ENCODE measurements at places on chromosomes 5 and 9.

DNA sequence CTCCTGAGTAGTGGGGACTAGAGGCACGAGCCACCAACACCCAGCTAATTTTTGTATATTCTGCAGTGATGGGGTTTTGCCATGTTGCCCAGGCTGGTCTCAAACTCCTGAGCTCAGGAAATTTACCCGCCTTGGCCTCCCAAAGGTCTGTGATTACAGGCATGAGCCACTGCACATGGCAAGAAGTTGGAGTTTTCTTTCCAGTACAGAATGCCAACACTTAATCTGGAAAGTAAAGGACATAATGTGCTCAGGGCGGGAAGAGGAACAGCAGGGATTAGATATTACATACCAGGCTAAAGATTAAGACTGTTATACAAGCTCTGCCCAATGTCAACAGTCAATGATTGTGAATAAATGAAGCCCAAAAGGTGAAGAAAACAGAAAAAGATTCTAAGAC, 47.2 kb upstream of the AGXT2 start:
- DNase-seq: no peak

DNA sequence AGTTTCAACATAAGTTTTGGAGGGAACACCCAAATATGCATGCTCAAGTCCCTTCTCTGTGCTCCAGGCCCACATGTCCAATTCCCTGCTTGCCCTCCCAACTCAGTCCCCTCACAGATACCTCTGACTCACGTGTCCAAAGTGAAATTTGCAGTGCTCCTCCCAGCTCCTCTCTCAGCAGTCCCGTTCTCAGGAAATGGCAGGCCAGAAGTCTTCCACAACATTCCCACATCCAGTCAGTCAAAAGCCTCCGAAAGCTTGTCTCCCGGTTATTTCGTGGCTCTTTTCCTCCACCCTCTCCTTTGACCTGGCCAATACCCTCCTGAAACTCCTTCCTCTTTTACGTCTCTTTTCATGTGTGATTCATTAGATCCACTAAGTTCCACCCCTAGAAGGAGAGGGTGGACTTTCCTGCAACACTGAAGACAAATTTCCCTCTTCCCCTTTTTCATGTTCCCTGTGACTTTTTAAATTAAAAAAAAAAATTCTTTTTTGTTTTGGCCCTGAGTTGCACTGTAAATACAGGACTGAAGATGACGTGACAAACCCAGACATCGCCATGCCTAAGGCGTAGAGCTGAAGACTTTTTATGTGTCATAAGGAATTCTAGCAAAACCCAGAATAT, 12.8 kb upstream of the MGAT1 start:
- DNase-seq: no peak

DNA sequence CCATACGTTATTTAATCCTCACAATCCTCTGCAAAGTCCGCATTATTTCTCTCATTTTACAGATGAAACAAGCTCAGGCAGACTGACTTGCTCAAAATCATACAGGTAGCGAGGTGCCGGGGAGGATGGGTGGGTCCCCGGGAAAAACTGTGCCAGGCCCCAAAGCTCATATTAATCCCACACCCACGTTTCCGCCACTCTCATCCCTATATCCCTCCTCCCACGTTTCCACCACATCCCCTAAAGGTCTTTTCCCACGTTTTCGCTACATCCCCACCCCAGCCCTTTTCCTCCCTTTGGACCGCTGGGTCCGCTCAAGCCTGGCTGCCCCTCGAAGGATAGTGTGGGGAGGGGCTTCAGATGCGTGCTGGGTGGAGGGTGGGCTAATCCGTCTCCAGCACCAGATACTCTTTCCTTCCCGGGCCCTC, 434 bp upstream of the FSD1L start:
- DNase-seq: no peak

DNA sequence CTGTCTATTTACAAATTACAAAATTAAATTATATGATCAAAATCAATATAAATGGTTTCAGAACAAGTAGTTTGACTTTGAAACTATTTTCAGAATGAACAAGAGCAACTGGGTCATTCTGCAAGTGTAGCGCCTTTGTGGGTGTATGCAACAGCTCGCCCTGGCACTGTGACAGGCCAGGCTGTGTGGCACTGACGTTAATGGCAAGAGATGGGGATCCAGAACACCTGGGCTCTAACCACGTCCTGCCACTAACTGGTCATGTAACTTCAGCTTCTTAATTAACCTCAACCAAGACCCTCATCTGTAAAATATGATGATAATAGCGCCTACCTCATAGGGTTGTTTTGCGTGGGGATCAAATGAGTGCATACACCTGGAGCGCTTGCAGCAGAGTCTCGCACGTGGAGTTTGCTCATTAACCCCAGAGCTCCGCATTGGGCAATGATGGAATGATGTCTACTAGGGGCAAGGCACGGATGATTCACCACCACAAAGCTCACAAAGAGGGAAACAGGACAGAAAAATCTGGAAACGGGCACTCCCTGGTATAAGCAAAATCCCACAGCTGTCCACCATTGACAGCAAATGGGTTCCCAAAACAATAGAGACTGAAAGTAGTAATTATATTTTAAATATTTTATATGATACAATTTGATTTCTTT, 639.4 kb downstream of the SEMA5A start:
- DNase-seq: no peak

- no peak for DNase-seq
These were observed 69.1 kb downstream of the MYO10 start for GRCh38 chr5:16866795-16867576.

GRCh38 chr5:43422143-43422542, 10.0 kb upstream of the CCL28 start:
- DNase-seq: no peak

- DNase-seq: no peak
These were observed 27.8 kb downstream of the PCDHGC5 start for GRCh38 chr5:141516672-141517025.

DNA sequence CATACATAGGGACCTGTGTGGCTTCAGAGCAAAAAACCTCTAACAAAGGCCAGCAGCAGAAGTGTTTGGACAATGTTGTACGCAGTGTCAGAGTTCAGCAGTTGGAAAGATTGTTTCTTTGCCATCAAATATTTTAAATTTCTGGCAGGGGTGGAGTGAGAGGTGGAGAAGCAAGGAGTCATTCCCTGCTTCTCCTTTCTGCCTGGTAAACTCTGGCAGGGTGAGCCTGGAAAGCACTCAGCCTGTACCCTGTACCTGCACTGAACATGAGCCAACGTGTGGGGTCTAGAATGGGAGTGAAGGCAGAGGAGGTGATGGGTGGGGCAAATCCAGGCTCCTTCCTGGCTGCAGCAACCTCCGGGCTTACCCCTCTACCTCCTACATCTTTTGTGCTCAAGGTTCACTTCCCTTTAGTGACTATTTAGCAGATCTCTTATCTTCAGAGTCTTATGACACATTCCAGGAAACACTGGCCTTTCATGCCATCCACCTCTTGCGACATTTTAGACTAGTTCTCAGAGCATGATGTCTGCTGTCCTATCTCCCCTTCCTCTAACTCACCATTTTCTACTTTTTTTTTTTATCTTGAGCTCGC, 445.0 kb upstream of the PIK3R1 start:
- no peak for DNase-seq

DNA sequence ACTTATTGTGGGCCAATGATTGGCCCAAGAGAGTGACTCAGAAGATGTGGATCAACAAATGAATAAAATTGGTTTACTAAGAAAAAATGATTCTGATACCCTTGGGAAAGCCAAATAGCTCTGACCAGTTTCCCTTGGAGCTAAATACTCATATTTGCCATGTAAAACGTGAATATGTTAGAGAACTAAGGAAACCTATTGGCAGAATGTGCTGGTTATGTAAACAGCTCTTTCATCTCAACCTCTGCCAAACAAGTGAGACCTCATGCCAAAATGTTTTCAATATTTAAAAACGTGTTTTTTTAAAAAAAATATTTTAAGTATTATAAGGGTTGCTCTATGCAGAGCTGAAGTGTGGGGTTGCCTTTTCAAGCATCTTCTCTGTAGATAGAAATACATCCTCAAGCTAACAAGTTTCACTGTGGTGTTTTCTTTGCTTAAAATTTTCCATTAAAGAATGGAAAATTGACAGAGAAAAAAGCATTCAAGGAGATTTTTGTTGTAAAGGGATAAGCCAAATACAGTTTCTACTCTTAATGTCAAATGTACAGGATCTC, 186.9 kb upstream of the TUT7 start:
- DNase-seq: no peak

DNA sequence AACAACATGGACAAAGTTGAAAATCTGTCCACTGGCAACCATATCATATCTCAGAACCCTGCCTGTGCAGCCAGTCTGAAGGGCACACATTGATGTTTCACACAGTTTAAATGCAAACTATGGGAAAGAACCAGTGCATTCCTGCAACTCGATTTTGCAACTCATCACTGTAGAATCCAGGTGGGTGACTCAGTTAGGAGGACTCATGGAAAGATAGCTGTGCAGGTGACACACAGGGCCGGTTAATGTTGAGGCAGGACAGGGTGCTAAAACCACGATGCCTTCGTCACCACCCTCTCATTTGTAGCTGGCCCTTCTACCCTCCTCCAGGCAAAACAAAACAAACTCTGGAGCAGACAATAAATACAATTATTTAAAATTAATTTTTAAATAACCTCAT, 62.8 kb downstream of the TLE1 start:
- DNase-seq: no peak

DNA sequence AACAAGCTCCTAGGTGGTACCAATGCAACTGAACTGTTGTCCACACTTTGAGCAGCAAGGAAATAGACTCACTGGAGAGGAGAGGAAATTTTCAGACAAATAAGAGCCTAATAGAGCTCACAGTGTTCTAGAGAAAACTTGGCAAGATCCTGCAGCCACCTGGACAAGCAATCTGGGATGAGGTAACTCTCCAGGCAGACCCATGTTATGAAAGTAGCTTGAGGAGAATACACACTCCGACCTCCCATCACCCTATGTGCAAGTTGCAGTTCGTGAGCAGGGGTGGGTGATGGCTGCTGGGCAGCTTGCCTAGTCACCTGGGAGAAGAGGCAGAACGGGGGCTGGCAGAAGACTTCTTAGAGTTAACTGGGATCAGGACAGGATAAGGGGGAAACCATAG, 102.2 kb downstream of the KLF4 start:
- DNase-seq: no peak

GRCh38 chr9:126490871-126491567, 122.7 kb upstream of the LMX1B start:
- DNase-seq: peak; percentile 50

- DNase-seq: no peak
These were observed 139.3 kb upstream of the NFIB start for GRCh38 chr9:14453286-14453685.

DNA sequence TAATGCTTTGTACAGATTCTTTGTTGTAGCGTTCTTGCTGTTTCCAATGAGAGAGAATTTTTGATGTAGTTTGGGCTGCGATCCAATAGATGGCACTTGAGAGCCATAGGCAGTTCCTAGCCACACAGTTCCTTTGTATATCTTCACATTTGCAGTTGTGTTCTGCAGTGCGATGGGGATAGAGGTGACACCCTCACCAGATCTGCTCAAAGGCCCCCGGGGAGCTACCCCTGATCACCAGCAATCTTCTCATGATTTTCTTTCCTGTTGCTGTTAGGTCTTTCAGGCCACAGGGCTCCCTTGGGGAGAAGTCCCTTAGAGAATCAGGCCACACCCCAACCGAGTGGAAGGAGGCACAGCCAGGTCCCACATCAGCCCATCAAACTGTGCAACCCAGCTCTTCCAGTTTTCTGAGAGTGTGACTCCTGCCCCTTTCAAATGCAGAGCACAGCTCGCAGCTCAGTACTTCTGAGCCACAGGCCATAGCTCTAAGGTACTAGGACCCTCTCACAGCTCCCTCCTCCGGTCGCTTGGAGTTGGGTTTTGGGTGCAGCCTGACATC, 353.7 kb downstream of the SLCO4C1 start:
- no peak for DNase-seq

GRCh38 chr9:96185518-96186156, 116.3 kb downstream of the HSD17B3 start:
- no peak for DNase-seq

- DNase-seq: no peak
These were observed 50.3 kb upstream of the SPTLC1 start for GRCh38 chr9:92165484-92165883.

DNA sequence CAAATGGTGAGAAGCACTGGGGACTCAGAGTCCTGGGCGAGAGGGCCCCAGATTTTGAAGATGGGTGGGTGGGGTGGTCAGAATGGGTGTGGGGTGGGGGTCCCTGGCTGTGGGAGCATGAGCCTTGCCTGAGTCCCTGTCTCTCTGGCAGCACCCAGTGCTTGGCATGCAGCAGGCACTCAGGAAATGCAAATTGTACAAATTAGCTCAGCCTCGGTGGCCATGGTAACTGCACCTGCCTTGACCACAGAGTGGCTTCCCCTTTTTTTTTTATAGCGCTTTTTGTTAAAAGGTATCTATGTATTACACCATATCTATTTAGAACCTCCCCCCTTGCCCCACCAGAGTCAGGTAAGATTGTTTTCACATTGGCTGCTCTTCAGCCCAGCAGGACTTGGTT, 19.2 kb upstream of the PITX1 start:
- no peak for DNase-seq

DNA sequence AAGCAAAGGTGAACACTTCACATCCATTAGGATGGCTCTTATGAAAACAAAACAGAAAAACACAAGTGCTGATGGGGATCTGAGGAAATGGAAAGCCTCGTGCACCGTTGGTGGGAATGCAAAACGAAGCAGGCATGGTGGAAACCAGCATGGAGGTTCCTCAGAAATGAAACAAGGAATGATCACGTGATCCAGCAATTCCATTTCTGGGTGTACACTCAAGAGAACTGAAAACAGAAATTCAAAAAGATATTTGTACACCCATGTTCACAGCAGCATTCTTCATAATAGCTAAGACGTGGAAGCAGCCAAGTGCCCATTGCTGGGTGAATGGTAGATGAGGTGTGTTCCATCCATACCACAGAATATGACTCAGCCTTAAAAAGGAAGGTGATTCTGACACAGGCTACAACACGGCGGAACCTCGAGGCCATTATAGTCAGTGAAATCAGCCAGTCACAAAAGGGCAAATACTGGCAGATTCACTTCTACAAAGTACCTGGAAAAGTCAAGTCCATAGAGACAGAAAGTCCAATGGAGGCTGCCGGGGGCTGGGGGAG, 87.2 kb upstream of the RAPGEF1 start:
- DNase-seq: no peak

DNA sequence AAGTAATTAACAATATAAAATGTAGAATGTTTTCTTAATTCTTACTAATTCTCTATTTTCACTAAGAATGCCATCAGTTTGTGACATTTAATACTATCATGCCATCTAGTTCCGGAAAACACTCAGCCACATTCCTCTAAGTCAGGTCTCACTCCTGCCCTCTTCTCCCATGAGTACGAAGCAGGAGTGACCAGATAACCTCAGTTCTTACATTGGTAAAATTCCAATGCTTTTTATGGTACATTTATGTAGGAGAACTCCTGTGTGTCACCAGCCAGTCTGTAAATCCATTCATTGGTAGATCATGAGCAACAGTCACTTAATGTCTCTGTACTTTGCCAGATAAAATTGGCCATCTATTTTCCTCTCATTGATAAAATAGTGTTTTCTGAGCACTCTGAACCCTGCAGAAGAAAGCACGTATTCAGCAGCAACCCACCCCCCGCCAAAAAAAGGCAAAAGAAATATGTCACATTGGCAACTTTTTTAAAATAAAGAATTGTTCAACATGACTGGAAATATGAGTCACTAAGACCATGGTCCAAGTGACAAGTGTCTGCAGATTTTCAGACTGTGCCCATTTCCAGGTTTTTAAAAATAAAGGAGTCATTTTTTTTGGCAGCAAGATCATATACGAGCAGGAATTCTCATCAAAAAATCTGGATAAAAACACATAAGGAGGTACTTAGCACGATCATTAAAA, 11.8 kb downstream of the GLIS3 start:
- DNase-seq: no peak

Measured in activated naive CD8-positive, alpha-beta T cell treated with anti-CD3 and anti-CD28 coated beads, Interleukin-2, amount 50 U/mL, for 24 hours (primary cell).